ENCODE measurements at places on chromosomes 4 and X.

GRCh38 chrX:72100824-72101351 is 30.8 kb downstream of the RTL5 start:
- DNase-seq: peak; percentile 22

DNA sequence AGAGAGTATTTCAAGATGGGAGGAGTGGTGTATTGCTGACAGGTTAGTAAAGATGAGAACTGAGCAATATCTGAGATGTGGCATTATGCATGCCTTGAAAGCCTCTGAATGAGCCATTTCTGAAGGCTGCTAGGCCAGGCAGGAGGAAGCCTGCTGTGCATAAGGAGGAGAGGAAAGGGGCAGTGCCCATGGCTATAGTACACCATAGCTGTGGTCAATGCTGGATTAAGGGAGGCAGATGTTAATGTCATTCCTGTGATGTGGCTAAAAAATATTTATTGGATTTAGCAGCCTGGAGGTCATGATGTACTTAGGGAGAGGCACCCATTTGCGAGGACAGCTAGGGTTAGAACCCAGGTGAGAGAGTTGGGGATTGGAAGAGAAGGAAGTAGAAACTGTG is 130.0 kb upstream of the LNX1 start:
- peak; percentile 70 for DNase-seq

DNA sequence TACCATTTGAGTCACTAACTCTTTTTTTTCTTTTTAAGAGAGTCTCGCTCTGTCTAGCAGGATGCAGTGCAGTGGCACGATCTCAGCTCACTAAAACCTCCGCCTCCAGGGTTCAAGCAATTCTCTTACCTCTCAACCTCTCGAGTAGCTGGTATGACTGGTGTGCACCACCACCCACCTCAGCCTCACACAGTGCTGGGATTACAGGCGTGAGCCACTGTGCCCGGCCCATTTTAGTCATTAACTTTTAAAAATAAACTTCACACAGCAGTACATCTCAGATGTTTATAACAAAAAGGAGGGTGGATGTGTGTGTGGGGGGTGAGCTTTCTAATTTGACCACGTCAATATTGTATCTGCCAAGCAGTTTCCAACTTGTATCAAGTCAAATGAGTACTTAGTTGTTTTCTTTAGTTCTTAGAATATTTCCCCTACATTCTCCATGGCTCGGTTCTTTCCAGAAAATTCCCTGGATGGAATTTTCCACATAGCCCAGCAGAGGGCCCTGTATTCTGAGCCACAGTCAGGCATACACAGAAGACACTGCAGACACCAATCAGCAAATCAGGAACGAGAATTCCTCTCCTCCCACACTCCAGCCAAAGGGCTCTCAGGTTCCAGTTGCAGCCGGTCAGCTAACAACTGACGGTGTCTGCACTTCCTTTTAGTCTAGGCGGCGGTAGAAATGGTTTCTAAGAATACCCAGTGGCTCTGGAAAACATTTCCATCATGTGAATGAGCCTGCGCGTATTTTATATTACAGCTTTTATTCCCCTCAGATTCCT is 20.1 kb upstream of the ARAF start:
- peak; percentile 93 for DNase-seq

DNA sequence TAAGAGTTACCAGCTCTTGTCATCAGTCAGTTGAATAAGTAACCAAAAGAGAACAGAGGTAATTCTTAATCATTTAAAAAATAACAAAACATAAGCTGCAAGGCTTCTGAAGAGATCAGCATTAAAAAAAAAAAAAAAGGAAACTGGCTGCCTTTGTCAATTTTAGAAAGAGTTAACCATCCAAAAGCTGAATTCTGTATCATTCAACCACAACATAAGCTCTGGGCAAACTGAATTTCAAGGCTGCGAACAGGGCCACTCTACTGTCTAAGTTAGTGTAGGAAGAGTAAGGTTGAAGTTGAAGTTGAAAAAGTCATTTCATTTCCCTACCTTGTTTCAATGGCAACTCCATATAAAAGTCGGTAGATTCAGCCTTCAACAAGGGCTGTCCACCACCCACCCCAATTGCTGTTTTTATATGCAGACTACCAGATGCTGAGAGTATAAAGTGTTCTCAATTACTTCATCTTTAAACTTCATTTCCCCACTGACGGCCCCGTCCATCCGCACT is 1.1 kb upstream of the LIN54 start:
- no peak for DNase-seq

DNA sequence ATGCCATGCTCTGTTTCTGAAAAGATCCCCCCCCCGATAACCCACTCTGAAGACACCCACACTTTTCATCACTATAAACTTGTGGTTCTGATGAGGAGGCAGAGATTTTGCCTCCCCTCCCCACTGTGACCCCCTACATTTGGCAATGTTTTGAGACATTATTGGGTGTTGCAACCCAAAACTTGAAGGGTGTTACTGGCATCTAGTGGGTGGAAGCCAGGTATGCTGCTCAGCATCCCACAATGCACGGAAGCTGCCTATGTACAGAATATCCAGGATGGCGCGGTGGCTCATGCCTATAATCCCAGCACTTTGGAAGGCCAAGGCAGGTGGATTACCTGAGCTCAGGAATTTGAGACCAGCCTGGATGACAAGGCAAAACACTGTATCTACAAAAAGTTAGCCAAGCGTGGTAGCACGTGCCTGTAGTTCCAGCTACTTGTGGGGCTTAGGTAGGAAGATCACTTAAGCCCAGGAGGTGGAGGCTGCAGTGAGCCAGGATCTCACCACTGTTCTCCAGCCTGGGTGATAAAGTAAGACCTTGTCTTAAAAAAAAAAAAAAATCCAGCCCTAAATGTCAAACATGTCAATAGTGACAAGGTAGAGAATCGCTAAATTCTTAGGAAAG is 87.3 kb downstream of the SCD5 start:
- DNase-seq: no peak

GRCh38 chr4:154502111-154502510 is 10.5 kb upstream of the DCHS2 start:
- DNase-seq: no peak

DNA sequence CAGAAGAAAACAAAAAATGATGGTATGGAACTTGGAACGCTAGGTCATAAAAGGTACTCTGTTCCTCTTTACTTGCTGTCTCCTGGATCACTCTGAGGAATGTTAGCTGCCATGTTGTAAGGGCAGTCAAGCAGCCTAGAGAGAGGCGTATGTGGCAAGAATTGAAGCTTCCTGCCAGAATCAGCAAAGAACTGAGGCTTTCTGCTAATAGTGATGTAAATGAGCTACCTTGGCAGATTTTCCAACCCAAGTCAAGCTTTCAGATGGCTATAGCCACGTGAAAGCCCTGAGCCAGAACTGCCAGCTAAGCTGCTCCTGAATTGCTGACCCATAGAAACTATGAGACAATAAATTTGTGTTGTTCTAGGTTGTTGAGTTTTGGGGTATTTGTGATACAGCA is 38.7 kb downstream of the AASDH start:
- DNase-seq: no peak

DNA sequence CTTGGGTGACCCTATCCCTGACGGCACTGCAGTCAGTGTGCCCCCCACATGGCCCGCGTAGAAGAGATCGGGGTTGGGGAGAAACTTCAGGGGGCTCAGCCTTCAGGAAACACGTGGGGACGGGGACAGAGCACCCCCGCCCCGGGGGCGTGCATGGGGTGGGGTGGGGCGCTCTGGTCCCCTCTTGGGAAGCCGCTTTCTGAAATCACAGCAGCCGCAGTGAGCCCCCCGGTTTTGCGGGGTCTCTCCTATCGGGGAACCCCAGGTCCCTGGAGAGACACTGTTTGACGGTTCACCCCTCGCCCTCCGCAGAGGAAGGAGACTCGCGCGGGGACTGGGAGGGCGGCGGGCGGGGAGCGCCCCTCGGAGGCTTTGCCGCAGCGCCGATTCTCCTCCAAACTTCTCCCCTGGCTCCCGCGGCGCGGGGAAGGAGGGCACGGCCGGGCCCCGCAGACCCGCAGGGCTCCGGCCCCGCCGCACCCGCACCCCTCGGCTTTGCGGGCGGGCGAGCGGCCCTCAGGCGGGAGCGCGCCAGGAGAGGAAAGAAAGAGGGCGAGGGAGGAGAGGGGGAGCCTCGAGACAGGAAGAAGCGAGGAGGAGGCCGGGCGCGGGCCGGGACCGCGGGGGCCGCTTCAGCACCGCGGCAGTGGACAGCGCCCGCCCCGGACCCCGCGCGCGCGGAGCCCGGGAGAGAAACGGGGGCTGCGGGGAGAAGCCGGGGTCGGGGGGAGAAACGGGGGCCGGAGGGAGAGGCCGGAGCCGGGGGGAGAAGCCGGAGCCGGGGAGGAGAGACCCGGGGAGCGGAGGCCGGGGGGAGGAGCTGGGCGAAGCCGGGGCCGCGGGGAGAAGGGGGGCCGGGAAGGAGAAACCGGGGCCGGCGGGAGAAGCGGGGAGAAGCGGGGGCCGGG is 612 bp downstream of the CPLX1 start:
- DNase-seq: peak; percentile 7

DNA sequence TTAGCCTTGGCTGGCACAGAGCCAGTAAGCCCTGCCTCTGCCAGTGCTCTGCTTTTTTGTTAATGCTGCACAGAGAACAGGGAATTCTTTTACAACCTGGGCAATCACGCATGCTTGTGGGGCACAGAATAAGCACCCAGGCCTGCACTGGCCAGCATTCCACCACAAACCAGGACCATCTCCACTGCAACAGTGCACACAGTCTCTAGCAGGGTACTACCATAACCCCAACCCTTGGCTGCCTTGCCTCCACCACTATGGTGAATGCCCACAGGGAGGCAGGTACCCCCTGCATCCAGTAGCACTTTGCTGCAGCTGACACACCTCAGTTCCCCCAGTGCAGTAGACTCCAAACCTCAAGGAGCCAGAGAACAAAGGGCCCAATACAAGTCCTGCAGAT is 19.2 kb upstream of the FAAH2 start:
- no peak for DNase-seq

DNA sequence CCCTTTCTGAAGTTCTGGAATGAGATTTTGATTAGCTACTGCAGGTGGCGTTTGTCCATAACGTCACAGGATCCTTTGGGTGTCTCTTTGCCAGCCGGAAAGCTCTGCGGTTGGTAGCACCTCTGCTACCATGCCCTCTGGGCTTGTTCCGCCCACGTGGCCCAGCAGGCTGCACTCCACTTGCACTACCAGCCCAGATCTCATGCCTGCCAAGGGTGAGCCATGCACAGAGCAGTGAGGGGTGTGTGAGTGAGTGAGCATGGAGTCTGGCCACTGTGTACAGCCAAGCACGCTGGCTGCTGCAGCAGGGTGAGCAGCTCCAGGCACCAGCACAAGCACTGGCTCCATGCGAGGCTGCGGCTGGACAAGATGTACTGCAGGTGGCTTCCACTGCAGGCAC is 6.6 kb upstream of the HNRNPD start:
- DNase-seq: no peak

DNA sequence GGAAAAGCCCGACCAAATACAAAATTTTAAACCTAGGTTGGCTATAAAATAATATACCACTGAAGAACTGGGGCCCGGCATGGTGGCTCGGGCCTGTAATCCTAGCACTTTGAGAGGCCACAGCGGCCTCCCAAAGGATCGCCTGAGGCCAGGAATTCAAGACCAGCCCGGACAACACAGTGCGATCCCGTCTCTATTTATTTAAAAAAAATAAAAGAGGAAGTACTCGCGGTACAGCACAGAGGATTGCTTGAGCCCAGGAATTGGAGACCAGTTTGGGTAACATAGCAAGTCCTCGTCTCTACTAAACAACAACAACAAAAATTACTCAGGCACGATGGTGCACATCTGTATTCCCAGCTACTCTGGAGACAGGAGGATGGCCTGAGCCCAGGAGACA is 44.8 kb upstream of the CDKN2AIP start:
- DNase-seq: no peak

DNA sequence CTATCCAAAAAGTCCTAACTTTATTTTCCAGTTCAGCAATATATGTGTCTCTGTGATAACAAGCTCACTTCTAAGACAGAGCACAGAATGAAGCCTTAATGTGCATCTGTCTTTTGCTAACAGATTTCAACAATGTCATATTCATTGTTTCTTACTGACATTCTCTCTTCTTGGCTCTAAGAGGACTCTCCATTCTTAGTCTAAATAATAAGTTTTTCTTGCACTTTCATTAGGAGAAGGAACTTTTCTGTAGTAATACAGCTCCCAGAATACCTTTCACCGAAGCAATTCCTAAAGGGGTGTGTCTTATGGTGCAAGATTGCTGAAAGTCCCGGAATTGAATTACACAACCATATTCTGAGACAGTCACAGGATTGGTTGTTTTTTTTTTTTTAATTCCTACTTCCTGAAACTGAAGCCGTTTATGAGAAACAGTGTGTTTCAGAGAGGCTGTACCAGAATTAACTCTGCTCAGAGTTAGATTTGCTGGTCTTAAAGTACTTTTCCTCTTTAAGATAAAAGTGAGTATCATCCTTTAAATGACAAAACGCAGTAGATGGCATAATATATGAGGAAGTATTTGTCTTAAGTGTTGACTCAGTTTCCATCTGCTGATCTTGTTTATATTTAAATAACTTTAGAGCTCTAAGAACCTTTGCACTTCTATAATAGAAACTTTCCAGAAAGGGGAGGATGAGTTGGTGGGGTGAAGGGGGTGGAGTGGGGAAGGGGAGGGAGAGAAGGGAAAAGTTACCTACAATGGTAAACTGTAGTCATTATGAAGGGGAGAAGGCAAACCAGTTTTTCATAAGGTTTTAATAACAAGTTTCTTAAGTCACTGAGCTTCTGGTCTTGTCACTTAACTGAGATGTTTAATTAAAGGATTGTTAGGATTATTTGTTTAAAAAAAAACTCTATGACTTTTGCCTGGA is at the start of gene ALPK1:
Gene ALPK1 (plus strand): TSS at position 421 of the 932 bp plus-strand sequence.
- peak; percentile 95 for DNase-seq

GRCh38 chrX:20362268-20363267 is 95.9 kb upstream of the RPS6KA3 start:
- peak; percentile 79 for DNase-seq

- DNase-seq: peak; percentile 51
Measured at GRCh38 chr4:42673082-42673425, 16.1 kb upstream of the ATP8A1 start.

GRCh38 chr4:71290476-71290875 is 48.3 kb upstream of the SLC4A4 start:
- DNase-seq: peak; percentile 17

DNA sequence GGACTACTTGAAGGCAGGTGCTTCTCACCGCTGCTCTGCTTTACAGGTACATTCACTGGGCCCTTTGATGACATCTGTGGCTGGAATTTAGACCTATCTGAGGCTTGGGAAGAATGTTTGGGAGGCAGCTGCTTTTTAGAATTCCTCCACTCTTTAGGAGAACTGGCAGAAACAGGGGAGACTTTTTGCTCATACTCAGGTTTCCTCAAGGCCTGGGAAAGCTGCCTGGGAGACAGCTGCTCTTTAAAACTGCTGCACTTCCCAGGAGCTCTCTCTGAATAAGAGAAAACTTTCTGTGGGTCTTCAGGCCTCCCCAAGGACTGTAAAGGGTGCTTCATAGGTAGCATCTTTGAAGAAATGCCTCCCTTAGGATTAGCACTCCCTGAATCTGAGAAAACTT is 14.3 kb downstream of the CT47C1 start:
- DNase-seq: no peak

GRCh38 chrX:113726466-113726865 is 857.4 kb upstream of the HTR2C start:
- DNase-seq: no peak

DNA sequence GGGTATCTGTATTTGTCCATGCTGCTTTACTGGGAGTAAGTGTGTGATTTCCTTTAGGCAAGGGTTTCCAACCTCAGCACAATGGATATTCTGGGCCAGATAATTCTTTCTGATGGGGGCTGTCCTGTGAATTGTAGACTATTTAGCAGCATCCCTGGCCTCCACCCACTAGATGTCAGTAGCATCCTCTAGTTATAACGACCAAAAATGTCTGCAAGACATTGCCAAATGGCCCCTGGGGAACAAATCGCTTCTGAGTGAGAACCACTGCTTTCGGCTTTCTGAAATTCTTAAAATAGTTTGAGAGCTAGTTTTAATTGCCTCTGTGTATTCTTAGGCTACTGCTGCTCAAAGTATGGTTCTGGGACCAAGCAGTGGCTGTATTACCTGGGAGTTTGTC is 81.2 kb upstream of the GPM6B start:
- peak; percentile 6 for DNase-seq
